ENCODE measurements at places on chromosomes 5 and 9.

DNA sequence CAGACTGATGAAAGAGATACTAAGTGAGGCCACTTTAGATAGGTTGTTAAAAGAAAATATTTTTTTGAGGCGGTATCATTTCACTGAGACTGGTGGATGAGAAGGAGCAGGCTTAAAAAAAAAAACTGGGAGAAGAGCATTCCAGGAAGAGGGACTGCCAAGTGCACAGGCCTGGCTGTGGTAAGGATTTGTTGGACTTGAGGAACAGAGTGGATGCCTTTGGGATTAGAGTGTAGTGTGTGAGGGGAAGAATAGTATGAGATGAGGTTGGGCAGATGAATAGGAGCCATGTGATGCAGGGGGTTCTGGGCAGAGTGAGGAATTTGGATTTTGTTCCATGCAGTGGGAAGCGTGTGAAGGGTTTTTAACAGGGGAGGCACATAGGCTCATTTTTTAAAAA lies 57.9 kb downstream of the PBX3 start:
- DNase-seq, result no peak

DNA sequence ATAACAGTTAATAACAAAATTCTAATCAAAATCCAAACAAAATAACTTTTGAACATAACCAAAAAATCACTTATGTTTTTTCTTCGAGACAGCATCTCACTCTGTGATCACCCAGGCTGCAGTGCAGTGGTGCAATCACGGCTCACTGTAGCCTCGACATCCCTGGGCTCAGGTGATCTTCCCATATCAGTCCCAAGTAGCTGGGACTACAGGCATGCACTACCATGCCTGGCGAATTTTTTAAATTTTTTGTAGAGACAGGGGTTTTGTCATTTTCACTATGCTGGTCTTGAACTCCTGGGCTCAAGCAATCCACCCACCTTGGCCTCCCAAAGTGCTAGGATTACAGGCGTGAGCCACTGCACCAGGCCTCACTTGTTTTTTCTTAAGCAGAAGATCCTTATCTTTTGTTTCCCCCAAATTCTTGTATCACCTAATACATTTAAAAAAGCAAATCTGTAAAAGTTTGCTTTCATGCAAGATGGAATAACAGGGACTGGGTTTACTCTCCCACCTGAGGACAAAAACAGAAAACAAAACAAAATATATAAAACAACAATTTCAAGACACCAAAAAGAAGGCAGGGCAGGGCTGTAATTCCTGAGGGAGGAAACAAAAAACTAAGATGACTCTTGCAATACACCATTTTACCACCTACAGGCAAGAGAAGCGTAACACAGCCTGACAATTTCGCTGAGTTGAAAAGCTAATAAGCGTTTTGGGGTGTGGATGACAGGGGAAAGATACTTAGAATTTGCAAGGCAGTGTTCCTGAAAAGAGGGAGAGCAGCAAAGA lies 71.4 kb downstream of the RAPGEF6 start:
- DNase-seq, result no peak

DNA sequence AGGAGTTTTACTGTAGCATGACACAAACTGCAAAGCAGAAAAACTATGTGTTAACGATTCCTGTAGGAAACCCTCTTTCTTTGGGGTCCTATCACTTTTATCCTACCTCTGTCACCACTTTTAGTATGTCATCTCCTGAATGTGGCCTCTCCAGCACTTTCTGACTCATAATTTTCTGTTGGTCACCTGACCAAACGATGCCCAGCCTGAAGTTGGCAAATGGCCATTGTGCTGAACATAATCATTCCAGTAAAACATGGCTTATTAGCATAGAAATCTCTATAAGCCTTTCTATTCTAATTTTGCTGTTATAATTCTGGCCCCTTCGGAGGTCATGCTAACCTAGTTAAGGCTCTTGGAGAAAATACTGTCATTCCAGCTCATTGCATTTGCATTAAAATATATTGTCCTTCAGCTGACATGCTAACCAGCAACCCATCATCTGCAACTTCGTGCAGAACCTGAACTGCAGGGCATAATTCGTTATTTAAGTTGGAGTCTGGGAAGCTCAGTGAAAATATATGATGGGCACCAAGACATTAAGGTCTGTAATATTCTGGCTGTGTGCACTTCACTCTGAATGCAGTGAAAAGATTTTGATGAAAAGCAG lies 140.3 kb downstream of the NMUR2 start:
- DNase-seq, result no peak

- no peak for DNase-seq
Observed at GRCh38 chr9:86308687-86309086, 26.3 kb upstream of the ISCA1 start.

GRCh38 chr9:34256987-34257585 lies 72.0 kb downstream of the KIF24 start:
- DNase-seq, result no peak

Measured in amniotic stem cell (primary cell).